ENCODE measurements at places on chromosomes 4 and X. TPM values are rescaled to one million over a fixed set of nuclear protein-coding genes. Genes with fewer than 3 reads are reported as not detected.
A peak's percentile ranks its signal among the peaks of the same experiment; 100 is the strongest.

Gene DKK2
- total RNA-seq: 0.50 TPM

DNA sequence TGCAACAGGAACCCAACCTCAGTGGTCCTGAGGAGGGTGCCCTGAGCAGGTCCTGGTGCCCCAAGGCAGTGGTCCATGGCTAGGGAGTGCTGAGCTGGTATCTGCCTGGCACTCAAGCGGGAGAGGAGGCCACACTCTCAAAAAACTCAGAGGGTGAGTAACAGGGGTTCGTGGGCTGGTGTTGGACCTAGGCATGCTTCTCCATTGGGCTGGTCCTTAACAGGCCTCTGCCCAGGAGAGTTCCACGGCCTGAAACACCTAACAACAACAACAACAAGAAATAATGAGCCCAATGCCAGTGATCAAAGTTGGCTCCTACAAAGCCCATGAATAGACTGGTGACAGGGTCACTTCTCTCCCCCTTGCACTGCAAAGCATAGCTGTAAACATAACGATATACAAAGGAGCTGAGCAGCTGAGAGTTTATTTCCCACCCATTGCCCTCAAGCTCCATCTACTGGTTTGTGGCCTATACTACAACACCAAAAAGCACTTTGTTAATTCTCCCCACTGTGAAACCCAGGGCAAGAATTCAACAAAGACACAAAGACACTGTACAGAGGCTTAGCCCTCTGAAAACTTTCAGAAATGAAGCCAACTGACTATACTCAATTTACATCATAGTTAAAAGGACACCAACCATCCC is 736.1 kb upstream of the ADGRL3 start:
- DNase-seq: no peak

- no peak for DNase-seq
These were observed 132.3 kb downstream of the NDST4 start for GRCh38 chr4:114980932-114981708.

- no peak for DNase-seq
These were observed 7.0 kb upstream of the BEND4 start for GRCh38 chr4:42159271-42160001.

DNA sequence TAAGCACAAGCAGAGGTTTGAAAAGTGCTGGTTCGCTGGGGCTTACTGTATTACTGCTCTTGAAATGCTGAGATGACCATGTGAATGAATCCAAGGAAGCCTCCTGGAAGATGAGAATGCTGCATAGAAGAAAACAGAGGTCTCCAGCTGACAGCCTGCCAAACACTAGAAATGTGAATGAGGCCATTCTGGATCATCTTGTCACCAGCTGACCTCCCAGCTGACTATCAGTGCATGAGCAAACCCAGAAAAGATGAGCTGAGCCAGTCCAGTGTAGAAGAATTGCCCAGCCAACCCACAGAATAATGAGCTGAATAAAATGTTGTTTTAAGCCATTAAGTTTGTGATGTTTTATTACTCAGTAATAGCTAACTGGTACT is 49.1 kb upstream of the DYNLT3 start:
- DNase-seq: no peak

DNA sequence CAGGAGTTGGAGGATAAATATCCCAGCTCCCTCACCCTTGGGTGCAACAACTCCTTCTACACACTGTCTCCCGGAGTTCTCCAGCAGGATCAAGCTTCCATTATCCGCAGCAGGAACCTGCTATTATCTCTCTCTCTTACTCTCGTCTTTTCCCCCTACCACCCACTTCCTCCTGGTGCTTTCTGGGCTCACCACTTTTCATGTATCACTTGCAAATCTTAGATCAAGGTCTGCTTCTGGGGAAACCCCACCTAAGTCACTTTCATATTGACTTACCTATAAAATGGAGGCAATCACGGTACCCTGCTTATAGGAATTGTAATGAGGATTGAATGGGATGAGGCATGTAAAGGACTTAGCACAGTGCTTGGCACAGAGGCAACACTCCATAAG is 589.5 kb downstream of the BCOR start:
- no peak for DNase-seq

GRCh38 chr4:56856656-56857055 is 35.2 kb upstream of the SPINK2 start:
- no peak for DNase-seq

DNA sequence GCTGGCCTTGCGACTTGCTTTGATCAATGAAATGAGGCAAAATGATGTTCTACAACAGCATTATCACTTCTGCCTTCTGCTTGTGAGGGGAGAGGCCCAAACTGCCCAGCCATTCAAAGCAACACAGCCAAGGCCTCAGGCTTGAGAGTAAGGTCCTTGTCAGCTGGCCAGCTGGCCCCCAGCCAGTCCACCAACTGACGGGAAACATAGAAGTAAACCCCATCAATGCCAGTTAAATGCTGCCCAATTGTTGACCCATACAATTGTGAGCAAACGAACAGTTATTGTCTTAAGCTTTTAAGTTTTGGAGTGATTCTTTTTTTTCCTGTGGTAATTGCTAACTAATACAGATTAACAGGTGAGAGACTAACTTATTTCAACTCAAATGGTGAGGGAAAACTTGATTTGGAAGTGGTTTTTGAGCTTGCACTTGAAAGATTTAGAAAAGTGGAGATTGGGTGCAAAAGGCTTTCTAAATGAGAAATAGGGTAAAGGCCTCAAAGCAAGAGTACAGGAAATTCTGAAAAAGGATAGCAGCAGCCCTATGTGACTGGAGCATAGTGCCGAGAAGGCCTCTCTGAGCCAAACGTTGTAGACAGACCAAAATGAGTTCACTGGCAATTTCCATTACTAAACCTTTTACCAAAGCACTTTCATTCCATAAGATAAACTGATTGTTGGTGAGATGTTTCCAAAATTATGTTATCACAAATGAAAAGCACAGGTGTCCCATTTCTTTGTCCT is 66.9 kb downstream of the ARHGEF38 start:
- DNase-seq: peak; percentile 31

Gene PARM1
- 25.7 TPM for total RNA-seq

Gene PLP2
- total RNA-seq: 26.3 TPM

Gene MAMLD1
- 7.9 TPM for total RNA-seq

DNA sequence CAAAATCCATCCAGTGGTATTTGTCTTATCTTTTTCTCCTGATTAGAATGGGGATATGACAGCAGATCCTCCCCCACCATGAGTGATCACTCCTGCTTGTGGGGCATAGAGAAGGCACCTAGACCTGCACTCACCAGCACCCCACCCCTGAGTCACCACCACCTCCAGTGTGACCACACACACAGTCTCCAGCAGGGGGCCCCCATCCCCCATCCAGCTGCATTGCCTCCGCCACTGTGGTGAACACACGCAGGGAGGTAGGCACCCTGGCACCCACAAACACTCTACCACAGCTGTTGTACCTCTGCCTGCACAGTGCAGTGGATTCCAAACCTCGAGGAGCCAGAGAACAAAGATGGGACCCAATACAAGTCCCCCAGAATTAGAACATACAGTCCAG is 9.0 kb upstream of the MAGEA8 start:
- DNase-seq: no peak

GRCh38 chr4:166657261-166657660 is 577.0 kb downstream of the SPOCK3 start:
- no peak for DNase-seq

Gene ZNF157
- not detected for total RNA-seq

All from omental fat pad (tissue), 4 donors.